ENCODE measurements at places on chromosomes 4 and X. TPM values are rescaled to one million over a fixed set of nuclear protein-coding genes. Genes with fewer than 3 reads are reported as not detected.

DNA sequence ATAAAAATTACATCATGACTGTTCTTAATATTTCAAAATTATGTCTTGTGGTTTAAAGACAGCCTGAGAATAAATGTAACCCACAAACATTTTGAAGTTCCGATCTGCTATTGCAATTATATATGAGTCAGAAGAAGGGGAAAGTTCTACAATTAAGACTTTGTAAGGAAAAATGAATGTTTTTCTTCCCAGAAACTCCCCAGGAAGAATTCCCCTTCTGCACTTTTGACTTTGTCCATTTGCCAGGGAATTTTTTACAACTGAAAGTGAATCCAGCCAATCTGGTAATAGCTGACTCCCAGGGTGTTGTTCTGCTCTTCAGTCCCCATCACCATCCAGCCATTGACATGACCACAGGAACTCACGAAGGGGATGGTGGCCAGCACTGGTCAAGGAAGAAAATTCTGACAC lies 61.6 kb upstream of the NOCT start:
- DNase-seq = no peak

GRCh38 chrX:20519826-20520225 lies 253.1 kb upstream of the RPS6KA3 start:
- DNase-seq = no peak

DNA sequence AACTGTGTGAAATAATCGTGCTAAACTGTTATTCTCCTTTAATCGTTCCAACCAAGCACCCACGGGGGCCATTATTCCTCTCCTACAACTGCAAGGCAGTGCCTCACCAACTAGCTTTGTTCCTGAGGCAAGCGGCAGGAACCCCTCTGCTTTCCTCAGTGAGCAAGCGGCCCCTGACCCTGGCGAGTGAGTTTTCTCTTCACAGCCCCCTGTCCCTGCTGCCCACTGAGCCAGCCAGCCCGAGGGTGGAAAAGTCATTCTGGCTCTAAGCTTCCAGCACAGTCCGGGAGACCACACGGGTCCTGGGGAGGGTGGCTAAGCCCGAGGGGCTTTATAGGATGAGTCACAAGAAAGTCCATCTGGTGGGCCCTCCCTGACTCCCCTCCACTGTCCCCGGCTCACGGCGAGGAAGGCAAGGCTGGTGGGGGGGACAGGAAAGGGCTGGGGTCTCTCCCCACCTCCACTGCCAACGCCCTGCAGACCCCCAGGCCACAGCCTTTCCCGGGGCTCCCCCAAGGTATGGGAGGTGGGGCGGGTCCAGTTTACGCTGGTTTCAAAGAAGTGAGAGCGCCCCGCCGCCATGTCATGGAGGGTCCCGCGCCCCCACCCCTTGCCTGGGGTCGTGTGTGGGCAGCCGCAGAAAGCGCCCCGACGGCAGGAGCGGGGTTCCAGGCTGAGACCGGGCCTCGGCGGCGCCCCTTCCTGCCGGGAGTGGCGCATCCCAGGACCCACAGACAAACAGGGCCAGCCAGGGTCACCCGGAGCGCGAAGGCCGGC lies 45.0 kb downstream of the CPLX1 start:
- no peak for DNase-seq

VCX2 gene
- total RNA-seq = not detected

NRK gene
- total RNA-seq = not detected

DNA sequence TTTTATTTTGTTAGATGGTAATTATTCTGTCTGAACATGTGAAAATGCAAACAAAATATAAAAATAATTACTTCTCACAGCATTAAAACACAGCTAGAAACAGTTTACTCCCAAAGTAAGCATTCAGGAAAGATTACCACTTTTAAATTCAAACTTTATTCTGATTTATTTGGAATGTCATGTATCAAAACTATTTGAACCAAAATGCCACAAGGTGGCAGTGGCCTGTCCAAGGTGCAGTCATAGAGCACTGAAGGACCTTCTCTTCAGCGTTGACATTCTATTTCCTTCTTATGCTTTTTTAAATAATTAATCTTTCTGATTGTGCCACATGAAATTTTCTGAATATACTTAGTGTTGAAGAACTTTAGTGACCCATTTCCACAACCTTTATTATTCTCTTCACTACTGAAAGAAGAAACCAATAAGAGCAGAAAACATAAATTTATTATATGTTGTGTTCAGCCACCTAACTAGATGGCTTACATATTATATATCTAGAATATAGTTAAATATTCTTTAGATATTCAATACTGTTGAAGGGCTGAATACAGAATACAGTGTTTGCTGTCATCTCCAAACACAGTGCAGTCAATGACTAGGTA lies 283.6 kb downstream of the CFAP299 start:
- DNase-seq = no peak

EDNRA gene
- 0.35 TPM for total RNA-seq

GRCh38 chr4:89829470-89830138 lies 7.4 kb downstream of the SNCA start:
- DNase-seq = no peak

All from NCI-H460 (cell line).